H4 (cell line): ENCODE measurements at places on chromosomes 6 and 20. TPM values are rescaled to one million over a fixed set of nuclear protein-coding genes. Genes with fewer than 3 reads are reported as not detected.

GRCh38 chr20:17406051-17406590 is 125.1 kb downstream of the BFSP1 start:
- no peak for DNase-seq

DNA sequence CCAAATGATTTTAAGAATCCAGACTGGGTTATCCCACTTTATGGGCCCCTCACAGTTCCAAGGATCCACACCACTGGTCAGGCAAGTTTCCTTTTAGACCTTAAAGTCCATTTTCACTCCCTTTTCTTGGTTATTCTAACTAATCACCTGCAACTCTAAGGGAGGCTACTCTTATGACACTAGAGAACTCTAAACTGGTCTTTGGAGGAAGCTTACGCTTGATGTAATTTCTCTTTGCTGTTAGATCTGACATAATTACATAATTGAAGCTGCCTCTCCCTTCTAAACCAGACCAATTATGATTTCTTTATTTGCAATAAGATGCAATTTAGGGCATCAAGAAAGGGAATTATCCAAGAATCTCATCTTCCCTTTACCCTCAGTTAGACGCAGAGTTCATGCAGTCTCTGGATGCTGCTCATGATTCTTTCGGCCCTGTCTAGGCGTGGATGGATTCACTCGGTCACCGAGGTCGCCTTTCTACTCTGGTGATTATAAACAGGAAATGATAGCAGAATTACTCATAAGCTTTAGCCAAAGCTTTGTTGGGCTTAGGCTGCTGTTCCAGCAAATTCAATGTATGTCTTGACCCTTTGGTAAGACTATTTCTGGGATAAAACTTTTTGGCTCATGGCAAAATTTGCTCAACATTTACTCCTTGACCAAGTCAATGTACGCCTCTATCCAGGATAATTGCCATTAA is 166.4 kb upstream of the PRND start:
- DNase-seq: peak; percentile 44

- no peak for DNase-seq
These were observed 733.1 kb downstream of the HDGFL1 start for GRCh38 chr6:23302514-23302913.

- no peak for DNase-seq
These were observed 138.1 kb downstream of the TMEM242 start for GRCh38 chr6:157185171-157185570.

GRCh38 chr6:133548423-133549159 is 307.4 kb downstream of the EYA4 start:
- no peak for DNase-seq

- DNase-seq: no peak
These were observed 38.3 kb upstream of the SMLR1 start for GRCh38 chr6:130788954-130789353.

DNA sequence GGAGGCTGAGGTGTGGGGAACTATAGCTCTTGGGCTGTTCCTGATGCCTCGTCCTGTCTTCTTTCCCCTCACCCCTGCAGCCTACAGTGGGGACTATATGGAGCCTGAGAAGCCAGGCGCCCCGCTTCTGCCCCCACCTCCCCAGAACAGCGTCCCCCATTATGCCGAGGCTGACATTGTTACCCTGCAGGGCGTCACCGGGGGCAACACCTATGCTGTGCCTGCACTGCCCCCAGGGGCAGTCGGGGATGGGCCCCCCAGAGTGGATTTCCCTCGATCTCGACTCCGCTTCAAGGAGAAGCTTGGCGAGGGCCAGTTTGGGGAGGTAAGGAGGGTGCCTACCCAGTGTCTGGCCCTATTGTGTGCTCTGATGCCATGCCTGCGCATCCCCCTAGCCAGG is 11.5 kb upstream of the GTF2H4 start:
- DNase-seq: no peak

DNA sequence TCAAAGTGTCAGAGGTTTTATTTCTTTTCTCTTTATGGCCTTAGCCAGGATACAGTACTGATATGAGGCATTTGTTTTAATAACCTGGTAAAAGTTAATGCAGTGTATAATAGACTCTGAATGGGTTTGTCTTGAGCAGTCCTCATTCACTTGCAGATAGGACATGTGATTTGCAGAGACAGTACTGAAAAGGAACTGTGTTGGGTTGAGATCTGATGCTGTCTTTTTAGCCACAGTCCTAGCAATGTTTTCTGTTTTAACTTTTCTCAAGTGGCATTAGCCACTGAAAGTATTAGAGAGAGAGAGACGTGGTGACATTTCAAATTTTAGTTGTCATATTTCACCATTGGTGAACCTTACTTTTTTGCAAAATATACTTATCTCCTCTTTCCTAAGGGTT is 547.2 kb upstream of the MAN1A1 start:
- DNase-seq: no peak

DNA sequence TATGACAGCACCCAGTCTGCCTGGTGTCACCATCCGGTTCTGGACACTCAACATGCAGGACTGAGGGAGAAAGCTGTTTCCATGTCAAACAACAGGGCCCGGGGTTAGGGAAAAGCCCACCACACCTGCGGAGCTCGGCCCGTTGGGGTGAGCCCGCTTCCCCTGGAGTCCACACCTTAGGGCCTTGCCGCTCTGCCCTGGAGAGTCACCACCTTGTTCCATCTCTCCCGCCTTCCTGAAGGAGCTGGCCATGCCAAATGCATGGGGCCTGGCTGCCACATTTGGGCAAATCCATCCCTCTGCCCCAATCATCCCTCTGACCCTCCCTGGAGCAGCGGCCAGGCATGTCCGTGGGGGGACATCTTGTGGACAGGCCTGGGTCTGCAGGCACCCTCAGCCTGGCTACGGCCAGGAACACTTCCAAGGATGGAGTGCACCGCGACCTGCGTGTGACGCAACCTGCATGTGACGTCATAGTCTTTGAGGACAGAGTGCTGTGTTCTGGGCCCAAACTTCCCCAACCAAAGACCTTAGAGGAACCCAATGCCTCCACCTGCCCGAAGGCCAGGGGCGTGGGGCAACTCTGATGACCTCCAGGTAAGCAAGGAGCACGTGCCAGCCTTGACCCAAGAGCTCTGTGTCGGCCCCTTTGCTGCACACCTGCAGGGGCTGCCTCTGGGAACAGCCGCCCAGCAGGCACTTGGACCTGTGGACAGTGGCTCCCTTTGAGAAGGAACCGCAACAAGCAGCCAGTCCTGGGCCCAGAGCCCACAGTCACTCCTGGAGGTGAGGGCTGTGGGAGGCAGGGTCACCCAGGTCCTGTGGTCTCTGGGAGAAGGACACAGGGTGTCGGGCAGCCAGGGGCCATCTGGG is 1.7 kb downstream of the CABLES2 start:
- DNase-seq: peak; percentile 69

GRCh38 chr20:3165473-3166337 is 6.0 kb upstream of the FASTKD5 start:
- no peak for DNase-seq

- DNase-seq: no peak
These were observed 24.9 kb upstream of the PAQR8 start for GRCh38 chr6:52336919-52337561.

DNA sequence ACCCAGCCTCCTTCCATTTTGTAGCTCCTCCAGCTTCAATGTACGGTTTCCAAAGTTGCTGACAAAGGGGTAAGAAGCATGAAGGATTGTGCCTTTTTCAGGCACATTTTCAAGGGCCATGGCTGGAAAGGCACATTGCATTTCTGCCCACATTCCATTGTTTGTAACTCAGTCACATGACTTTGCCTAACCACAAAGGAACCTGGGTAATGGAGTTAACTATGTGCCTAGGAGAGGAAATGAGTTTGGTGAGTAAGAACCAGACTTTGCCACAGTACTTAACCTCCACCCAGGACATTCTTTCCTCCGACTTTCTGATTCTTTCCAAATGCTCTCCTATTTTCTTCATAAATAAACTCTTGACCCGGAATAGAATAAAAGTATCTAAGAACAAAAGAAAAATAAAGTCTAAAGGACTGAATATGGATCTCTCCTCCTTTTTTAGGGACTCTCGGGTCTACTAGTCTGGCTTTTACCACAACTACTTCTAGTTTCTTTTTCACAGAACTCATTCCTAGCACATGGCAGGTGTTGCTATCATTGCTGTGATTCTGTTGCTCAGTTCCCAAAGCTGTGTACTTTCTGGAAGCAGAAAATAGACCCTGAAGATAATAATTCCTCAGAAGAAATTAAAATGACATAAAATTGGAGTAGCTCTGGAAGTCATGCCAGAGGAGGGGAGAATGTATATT is 81.5 kb upstream of the ISM1 start:
- DNase-seq: peak; percentile 30

DNA sequence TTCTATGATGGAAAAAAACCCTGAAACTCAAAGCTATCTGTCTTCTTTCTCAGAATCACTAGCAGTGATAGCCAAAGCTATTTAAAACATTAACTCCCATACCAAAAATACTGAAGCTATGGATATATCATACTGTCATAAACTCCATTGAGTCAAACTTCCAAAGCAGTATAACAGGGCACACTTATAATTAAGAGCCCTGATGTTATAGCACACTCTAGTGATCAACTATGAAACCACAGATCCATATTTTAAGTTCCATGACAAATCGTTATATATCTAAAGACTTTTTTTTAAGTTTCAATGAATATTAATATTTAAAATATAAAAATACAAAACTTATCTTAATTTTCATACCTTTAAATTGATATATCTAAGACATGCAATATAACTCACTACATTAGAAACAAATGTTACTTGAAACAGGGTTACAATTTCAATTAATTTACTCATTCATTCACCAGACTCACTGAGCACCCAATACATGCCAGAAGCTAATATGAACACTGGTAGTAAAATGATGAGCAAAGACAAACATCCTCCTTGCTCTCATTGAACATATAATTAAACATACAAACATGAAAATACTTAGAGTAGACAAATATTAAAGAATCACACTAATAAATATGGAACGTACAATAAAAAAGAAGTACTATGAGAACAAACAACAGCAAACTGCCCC is 69.3 kb downstream of the IBTK start:
- peak; percentile 2 for DNase-seq

- DNase-seq: no peak
These were observed 166.9 kb upstream of the MCHR2 start for GRCh38 chr6:100160930-100161329.

DNA sequence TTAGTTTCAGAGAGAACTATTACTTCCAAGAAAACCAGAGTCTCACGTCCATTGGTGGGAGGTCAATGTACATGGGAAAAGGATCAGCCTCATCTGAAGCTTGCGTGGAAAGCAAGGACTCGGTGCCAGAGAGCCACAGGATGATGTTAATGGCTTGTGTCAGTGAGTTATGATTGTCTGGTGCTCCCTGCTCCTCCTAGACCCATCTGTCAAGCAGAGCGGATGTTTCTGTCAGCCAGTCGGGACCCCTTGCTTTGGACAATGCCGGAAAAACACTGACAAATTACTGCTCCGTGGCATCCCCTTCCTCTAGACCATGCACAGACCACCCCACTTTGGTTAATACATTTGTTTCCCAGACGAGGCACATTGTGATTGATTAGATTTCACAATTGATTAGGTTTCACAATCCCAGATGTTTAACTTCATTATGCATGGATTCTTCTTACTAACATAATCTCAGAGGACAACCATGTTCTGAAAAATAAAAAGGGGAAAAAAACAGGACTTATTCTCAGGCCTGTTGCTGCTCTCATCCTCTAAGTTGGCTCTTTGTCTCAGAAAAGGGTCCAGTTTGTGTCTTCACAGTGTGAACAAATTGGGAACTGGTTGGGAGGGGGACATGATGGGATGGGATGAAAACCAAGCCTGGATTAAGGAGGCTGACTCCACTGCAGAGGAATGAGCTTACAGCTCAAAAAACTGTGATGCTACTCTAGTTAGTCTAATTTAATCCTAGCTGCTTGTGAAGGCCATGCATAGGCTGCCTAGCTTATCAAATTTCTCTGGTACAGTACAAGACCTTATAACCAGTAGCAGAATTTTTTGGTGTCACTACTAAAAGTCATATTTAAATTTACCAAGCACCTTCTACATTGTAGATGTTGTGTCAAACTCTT is 51.9 kb downstream of the UNC5CL start:
- no peak for DNase-seq

- DNase-seq: no peak
These were observed 62.6 kb upstream of the THEMIS start for GRCh38 chr6:127963495-127963894.

DNA sequence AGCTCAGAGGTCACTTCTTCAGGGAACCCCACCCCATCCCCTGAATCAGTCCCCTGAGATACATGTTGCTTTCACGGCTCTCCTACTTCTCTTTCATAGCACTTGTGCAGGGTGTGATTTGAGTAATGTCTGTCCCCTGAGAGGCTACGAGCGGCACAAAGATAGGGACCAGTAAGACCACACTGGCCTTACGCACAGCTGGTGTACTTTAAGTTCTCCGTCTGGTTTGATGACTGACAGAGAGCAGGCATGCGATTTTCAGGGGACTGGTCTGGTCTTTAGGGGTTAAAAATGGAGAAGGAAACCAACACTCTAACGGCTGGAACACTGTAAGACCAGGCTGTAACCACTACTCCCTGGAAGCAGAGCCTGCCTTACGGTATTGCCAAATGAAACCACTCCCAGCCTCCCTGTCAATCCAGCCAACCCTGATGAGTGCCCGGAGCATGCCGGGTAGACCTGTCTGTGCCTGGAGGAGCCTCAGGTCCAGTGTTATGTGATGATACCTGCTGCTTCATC is 47.1 kb downstream of the ELMO2 start:
- DNase-seq: no peak

GRCh38 chr20:32495949-32496348 is 89.2 kb downstream of the NOL4L start:
- no peak for DNase-seq

DNA sequence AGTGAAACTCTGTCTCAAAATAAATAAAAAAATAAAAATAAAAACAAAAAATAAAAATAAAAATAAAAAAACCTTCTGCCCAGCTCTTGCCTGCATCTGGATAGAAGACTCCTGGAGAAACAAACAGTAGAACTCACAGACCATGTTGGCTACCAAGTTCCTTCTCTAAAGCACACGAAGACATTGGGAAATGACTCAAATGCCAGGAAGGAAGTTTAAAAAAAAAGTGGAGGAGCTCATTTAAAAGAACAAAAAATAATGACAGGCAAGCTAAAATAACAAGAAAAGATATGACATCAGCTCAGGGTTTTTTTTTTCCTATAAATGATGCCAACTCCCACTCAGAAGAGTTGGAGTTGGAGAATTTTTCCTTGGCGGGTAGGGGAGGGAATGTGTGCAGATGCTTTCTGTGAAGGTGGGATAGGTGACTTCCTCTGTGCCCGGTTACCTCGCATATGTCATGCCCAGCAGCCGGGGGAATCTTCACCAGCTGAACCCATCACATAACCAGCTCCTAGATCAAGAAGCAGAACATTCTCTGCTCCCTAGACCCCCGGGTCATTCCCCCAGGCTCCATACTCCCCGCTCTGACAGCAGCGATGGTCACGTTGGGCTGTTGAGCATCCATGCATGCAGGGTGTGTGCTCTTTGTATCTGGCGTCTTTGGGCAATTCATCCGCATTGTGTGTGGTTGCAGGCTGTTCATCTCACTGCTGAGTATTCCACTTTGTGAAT is 17.3 kb upstream of the CD93 start:
- DNase-seq: no peak

GRCh38 chr6:166307082-166308032 is 835 bp downstream of the PRR18 start:
- no peak for DNase-seq

GRCh38 chr20:458776-459175 is 3.6 kb downstream of the TBC1D20 start:
- DNase-seq: no peak

HLA-DRB5 gene
- total RNA-seq: not detected in 2 replicates

OLIG3 gene
- not detected in 2 replicates for total RNA-seq

MAVS gene
- total RNA-seq: 9.6 and 10.0 TPM in 2 replicates

CRIP3 gene
- not detected in 2 replicates for total RNA-seq

GNAS-AS1 gene
- total RNA-seq: 1.5 and 3.0 TPM in 2 replicates

CAGE1 gene
- not detected in 2 replicates for total RNA-seq

MICB gene
- 12.2 and 14.5 TPM in 2 replicates for total RNA-seq

BPIFB2 gene
- not detected in 2 replicates for total RNA-seq

CRISP3 gene
- total RNA-seq: not detected in 2 replicates

POPDC3 gene
- 35.9 and 42.4 TPM in 2 replicates for total RNA-seq
